ENCODE measurements at places on chromosomes 16 and 17. TPM values are rescaled to one million over a fixed set of nuclear protein-coding genes. Genes with fewer than 3 reads are reported as not detected.
A peak's percentile ranks its signal among the peaks of the same experiment; 100 is the strongest.

- H3K4me1 ChIP-seq = no peaks in the 10 kb centered on the region
- H3K4me3 ChIP-seq = no peak overlapping the region
- DNase-seq = no peak
- H3K27me3 ChIP-seq = peaks cover under 1% of the 10 kb centered on the region
- H3K36me3 ChIP-seq = no peaks in the 10 kb centered on the region
- no peak overlapping the region for H3K27ac ChIP-seq
Observed at GRCh38 chr17:26773189-26774188, 520.4 kb upstream of the WSB1 start.

- H3K27ac ChIP-seq = peak overlapping the region; percentile 93
- peak overlapping the region; percentile 97 for H3K4me3 ChIP-seq
- no peak for DNase-seq
- H3K4me1 ChIP-seq = no peaks in the 10 kb centered on the region
Observed at GRCh38 chr17:67718325-67718941, 697 bp downstream of the NOL11 start.

- H3K27me3 ChIP-seq = no peaks in the 10 kb centered on the region
- H3K27ac ChIP-seq = no peak overlapping the region
- H3K36me3 ChIP-seq = no peaks in the 10 kb centered on the region
- no peak for DNase-seq
Observed at GRCh38 chr17:54901230-54901822, 674 bp downstream of the TOM1L1 start.

DNA sequence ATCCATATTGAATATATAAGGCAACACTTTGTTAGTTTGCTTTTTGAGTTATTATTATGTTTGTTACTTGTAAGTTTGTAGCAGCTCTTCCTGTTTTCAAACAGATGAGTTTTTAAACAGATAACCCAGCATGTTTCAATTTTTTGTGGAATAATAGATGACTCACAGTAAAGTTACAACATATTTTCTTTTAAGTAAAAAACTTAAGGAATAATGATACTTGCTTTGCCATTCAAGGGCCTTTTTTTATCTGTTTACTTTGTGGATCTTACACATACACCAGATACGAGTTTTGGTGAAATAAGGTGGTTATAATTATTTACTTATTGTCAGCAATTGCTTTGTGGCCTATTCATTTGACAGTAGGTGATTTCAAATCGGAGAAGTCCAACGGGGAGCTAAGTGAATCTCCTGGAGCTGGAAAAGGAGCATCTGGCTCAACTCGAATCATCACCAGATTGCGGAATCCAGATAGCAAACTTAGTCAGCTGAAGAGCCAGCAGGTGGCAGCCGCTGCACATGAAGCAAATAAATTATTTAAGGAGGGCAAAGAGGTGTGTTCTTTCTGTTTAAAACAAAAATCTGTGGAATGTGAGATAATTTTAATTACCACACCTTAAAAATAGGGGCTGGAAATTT is 66.3 kb downstream of the BPTF start:
- H3K36me3 ChIP-seq = no peaks in the 10 kb centered on the region
- peak; percentile 36 for DNase-seq
- H3K27ac ChIP-seq = peak overlapping the region; percentile 76
- no peak overlapping the region for H3K4me3 ChIP-seq

- DNase-seq = peak; percentile 84
- H3K27ac ChIP-seq = peak overlapping the region; percentile 43
- H3K4me3 ChIP-seq = no peak overlapping the region
- no peaks in the 10 kb centered on the region for H3K4me1 ChIP-seq
- peaks cover 4% of the 10 kb centered on the region for H3K27me3 ChIP-seq
Observed at GRCh38 chr17:16428098-16428882, 12.9 kb downstream of the TRPV2 start.

CD300H gene
- not detected for total RNA-seq
